ENCODE measurements at places on chromosomes 4 and X. TPM values are rescaled to one million over a fixed set of nuclear protein-coding genes. Genes with fewer than 3 reads are reported as not detected.

TRPC5OS gene
- total RNA-seq = not detected

INTU gene
- 1.00 TPM for total RNA-seq

CCDC120 gene
- not detected for total RNA-seq

PDLIM3 gene
- total RNA-seq = 16.3 TPM

ADAM29 gene
- total RNA-seq = not detected

MAGEA8 gene
- not detected for total RNA-seq

LGI2 gene
- 0.67 TPM for total RNA-seq

TMEM47 gene
- 2.3 TPM for total RNA-seq

MAGEB17 gene
- not detected for total RNA-seq

SAGE1 gene
- total RNA-seq = 6.9 TPM

FUNDC1 gene
- total RNA-seq = 16.7 TPM

SPATA4 gene
- not detected for total RNA-seq

SHISA3 gene
- not detected for total RNA-seq

ACE2 gene
- not detected for total RNA-seq

XG gene
- not detected for total RNA-seq

ARMCX4 gene
- total RNA-seq = 0.98 TPM

SMIM10L2A gene
- 0.07 TPM for total RNA-seq

IL1RAPL2 gene
- total RNA-seq = not detected

HTN1 gene
- not detected for total RNA-seq

EOLA2 gene
- total RNA-seq = 24.5 TPM

DEFB131A gene
- total RNA-seq = not detected

SOX3 gene
- not detected for total RNA-seq

DDX53 gene
- not detected for total RNA-seq

GIMD1 gene
- not detected for total RNA-seq

All from HT1080 (cell line).